ENCODE measurements at places on chromosomes 1 and 21.

GRCh38 chr1:150387200-150387599 is 23.3 kb downstream of the RPRD2 start:
- DNase-seq = no peak

DNA sequence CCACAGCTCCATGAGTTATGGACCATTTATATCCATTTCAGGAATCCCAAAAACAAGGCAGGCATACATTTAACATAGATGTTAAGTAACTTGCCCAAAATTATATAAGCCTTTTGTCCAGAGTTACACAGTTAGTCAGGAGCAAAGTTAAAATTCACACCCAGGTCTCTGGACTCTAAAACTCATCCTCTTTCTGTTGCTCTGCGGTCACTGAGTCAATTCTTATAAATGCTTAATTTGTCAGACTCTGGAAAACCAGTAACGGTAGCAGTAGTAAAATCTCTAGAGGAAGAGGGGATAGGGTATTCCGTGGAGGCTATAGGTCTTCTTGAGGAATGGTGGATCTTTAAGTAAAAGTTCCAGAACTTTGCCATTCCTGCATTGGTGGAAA is 223.6 kb upstream of the JUN start:
- no peak for DNase-seq

DNA sequence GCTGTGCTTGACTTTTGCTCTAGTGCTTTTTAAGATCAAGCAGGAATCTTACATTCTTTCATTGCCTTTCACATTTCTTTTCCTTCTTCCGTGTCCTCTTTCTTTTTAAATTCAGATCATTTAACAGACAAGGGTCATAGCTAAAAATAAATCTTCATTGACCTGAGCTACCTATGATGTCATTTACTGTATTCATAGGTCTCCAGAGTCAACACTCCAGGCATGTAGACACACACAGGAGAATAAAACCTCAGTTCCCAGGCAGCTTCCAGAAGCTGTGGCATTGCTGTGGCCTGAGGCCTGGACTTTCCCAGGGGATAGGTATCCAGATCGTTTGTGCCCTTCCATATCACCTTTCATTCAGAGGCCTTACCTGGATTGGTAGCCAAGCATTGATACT is 38.5 kb upstream of the ENAH start:
- no peak for DNase-seq

GRCh38 chr1:35461966-35462651 is 95.1 kb downstream of the KIAA0319L start:
- no peak for DNase-seq

DNA sequence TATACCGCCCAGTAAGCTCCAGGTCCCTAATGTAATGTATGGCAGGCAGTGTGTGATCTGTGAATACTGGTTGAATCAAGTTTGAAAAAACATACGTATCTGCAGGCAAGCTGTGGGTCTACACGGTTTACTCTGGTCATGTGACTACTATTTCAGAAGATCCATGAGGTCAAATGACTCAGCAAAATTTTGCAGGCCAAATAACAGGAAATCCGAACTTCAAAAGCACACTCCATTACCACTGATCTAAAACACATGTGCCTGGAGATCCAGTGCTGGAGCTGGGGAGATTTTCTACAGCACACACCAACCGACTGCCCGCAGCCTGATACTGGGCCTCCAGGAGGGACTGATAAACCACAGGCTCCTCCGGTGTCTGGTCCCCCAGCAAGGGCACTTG is 64.5 kb upstream of the SLC44A3 start:
- DNase-seq = no peak

DNA sequence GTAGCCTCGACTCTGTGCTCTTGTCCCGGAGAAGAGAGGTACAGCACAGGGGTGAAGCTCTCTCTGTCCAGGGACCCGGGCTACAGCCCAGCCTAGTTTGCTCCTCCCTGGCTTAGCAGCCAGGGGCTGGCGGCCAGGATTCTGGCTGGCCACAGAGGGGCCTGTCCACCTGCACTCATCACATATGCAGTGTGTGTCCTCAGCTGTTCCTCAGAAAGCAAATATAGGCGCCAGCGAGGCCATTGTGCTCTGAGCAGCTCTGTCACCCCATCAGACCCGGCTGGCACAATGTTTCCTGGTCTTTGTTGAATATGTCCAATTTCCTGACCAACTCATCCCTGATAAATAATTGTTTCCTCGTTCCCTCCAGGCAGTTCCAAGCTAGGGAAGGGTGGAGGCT is 28.5 kb downstream of the KCND3 start:
- no peak for DNase-seq

DNA sequence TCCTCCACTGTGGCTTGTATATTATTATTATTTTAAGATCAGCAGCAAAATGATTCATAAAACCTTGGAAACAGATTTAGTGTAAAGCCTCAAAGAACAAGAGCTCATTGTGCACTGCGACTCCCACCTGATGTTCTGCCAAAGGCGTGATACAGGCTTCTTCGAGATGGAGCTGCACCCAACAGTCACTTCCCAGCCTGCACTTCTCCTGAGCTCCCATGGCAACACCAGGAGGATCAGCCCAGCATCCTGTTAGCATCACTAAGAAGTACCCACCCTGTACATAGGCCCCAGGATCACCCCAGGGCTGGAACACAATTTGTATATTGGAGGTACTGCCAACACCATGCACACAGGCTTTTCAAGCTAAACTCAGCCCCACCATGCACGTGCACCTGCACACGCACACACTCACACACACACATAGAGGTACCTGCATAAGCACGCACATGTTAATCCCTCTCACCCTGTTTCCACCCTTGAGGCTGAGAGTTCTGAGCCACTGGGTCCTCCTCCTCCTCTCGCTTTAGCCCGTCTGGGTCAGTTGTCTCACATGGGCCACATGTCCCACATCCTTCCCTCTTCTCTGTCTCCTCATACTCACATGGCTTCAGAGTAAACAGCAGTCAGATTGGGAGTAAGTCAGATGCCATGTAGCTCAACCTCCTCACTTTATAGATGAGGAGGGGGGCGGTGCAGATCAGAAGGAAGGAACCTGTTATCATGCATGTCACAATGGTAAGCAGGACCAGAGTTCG is 281.9 kb upstream of the POU3F1 start:
- no peak for DNase-seq

DNA sequence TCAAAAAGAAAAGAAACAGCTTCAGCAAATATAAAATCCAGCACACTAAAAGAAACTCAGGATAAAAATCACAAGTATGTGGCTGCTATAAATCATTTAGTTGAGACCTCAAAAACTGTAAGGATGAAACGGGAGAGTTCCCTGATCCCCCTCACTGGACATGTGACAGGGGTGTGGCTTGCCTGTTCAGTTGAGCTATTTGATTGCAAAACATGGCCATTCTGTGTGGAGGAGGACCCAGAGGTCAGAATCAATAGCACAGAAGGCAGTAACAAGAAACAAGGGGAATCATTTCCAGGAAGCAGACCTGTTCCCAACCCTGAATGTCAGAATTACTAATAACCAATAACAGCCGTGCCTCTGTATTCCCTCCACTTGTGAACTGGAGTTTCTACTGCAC is 27.9 kb downstream of the RBM11 start:
- no peak for DNase-seq

- no peak for DNase-seq
Observed at GRCh38 chr1:66258404-66259105, 275.4 kb upstream of the SGIP1 start.

- no peak for DNase-seq
Observed at GRCh38 chr21:39184050-39184980, 1.1 kb upstream of the PSMG1 start.

DNA sequence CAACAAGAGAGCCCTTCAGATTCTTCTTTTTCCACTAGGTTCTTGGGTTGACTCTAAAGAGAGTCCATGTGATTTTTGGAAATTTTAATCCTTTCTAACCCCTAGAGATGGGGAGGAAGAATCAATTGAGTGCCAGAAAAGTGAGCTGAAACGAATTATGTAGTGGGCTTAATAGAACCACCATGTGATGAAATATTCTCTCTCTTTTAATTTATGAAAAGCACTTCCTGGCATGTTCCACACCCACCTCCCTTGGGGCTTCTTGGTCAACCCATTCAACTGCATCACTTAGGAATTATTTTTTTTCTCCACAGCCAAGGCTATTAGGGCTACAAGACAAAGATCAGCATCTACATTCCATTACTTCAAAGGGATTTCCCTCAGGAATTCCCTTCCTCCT is 79.6 kb downstream of the ZC3H11B start:
- DNase-seq = no peak

GRCh38 chr1:151739590-151740355 is 18.5 kb downstream of the RIIAD1 start:
- DNase-seq = no peak
